ENCODE measurements at places on chromosomes 11 and 22.

- no peak for DNase-seq
Measured at GRCh38 chr11:116459185-116460045, 313.4 kb downstream of the BUD13 start.

- no peak for DNase-seq
Measured at GRCh38 chr11:26698224-26698623, 23.6 kb downstream of the SLC5A12 start.

DNA sequence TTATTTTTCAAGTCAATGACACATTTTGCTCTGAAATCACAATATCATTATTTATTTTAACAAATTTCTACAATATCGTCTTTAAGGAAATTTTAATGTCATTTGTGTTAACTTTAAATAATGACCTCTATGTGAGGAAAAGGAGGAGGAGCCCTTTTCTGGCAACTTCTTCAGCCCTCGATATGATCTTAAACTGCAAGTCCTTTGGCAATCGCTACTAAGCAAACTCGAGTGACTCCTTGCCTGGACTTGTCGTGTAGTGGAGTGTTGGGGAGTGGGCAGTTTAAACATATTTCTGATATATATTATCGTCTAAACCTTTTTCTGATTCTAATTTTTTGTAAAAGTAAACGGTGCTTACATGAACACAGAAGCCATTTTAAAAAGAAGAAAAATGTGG is 16.7 kb downstream of the ETS1 start:
- no peak for DNase-seq

- DNase-seq = no peak
Measured at GRCh38 chr22:22884888-22885840, 2.5 kb upstream of the IGLL5 start.

GRCh38 chr22:46966495-46966845 is 204.0 kb downstream of the TBC1D22A start:
- DNase-seq = no peak

DNA sequence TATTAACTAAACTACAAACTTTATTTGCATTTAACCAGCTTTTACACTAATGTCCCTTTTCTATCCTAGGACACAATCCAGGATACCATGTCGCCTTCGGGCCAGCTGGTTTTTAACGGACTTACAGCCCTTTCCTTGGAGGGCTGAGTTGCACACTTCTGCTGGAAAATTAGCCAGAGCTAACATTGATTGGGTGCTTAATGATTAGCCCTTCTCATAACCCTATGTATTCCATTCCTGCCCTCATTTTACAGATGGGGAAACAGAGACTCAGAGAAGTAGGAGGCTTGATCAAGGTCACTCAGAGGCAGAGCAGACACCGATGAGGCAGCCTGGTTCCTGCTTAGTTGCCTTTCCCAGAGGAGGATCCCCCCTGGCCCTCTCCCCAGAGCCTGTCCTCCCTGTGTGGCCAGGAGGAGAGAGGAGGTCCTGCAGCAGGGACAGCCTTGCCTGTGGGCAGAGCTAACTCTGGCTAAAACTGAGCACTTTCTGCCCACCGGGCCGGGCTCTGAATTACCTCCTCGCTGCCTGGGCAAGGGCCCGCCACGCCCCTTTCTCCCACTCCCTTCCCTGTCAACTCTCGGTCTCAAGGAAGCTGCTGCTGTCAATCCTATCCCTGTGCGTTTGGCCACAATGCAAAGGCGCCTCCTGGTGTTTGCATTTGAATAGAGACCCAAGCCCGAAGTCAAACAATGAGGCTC is 59.6 kb upstream of the PAX6 start:
- no peak for DNase-seq

DNA sequence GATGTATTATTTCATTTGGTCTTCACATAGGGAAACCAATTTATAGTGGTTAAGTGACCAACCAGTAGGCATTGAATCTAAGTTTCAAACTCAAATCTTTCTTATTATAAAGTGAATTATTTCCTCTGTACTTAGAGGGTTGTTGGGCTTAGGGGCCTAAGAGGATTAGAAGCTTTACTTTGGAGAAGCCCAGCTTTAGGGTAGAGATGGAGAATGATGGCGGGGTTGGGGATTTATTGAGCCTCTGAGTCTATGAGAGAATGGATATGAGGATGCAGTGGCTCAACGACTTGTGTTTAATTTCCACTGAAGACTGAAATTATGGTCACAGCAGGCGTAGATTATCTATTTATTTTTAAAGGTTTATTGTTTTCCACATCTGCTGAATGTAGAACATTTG is 55.5 kb downstream of the CHRDL2 start:
- no peak for DNase-seq

DNA sequence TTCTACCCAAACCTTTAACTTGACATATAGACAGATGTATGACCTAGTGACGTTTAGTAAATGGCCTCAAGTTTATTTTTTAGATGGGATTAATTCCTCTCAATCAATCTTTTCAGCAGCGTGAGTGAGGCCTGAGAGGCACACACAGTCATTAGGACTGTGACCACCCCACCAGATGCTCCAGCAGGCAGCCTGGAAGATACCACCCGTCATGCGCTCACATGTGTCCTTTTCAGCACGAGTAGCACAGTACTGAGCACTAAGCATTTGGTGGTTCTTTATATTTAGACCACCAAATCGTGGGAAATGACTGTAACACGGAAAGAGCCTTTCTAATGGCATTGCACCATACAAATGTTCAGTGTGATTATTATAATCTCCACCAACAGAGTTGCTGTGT is 354.6 kb upstream of the DDI1 start:
- DNase-seq = no peak

DNA sequence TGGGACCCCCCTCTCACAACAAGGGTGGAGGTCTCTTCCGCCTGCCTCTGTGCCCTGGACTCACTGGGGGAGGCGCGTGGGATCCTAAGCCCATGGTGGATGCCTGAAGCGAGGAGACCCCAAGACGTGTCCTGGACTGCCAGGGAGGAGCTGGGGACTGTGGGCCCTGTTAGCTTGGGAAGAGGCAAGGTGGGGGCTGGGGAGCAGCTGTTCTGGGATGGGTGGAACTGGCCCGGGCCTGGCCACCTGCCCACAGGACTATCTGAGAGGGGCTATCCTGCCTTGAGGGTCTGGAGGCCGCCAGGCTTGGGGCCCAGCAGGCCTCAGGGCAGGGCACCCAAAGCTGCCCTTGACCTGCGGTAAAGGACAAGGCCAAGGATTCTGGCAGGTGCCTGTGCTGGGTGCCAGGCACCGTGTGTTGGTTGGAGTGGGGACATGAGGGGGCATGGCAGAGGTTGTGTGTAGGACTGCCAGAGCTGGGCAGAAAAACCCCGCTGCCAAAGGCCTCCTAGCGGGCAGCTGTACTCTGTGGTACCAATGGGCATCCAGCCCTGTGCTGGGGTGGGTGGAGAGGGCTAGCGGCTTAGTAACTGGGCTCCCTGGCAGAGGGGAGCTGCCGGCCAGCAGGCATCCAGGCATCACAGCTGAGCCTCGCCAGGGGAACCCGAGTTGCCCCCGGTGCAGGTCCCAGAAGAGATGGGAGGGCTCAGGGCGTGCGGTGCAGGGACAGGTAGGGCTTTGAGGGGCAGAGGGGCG is 670 bp downstream of the LSP1 start:
- no peak for DNase-seq

DNA sequence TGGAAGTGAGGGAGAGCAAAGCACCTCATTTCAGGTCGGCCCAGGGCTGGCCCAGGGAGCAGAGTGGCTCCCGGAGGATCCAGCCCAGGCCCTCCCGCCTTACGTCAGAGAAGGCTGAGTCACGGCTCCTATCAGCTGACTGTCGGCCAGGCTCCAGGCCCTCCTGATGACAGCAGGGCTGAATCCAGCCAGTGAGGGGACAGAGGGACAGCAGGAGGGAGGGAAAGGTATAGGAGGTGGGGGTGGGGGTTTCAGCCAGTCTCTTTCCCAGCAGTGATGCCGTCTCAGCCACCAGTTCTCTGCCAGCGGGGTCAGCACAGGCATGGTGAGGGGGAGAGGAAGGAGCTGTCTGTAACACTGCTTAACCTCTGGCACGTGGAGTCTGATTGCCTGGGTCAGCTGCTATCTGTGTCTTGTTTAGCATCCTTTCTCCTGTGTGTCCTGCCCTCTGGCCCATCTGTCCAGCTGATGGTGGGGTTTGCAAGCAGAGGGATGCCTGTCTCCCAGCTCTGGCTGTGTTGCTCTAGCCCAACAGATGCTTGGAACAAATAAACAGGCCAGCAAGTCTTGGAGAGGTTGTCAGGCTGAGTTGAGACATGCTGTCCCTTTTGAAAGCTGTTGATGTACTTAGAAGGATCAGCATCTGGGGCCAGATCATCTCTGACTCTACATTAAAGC is 74.0 kb downstream of the ADAMTS15 start:
- DNase-seq = no peak

GRCh38 chr11:113023986-113024385 is 62.8 kb downstream of the NCAM1 start:
- no peak for DNase-seq

Measured in hematopoietic multipotent progenitor cell treated with erythropoietin and hydrocortisone succinate and interleukin-3 and kit ligand, for 15 days (in vitro differentiated cells).